Activated T-cell treated with anti-CD3 and anti-CD28 coated beads for 48 hours (primary cell): ENCODE measurements at places on chromosomes 2 and 18.

- no peak for DNase-seq
These were observed 20.8 kb upstream of the MGAT5 start for GRCh38 chr2:134232868-134233727.

- no peak for DNase-seq
These were observed 9.2 kb upstream of the KYNU start for GRCh38 chr2:142868229-142868762.

GRCh38 chr2:126774761-126775160, 118.8 kb downstream of the GYPC start:
- no peak for DNase-seq

DNA sequence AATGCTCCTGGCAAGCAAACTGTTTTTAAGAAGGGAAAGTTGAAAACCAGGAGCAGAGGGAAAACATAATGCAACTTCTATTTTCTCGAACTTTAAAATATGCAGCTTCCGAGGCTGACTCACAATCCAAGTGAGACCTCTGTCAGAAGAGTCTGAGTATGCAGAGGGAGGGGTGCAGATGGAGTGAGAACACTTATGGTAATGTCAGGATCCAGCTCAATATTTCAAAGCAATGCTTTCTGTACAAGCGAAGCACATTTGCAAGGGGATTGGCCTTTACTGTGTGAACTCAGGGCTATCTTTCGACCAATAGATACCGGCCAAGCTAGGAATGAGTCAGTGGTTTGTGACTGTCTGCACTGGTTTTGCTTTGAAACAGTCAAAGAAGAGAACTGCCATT, 242.7 kb downstream of the CNTNAP5 start:
- DNase-seq: no peak

- no peak for DNase-seq
These were observed 96.0 kb downstream of the SMAD7 start for GRCh38 chr18:48854780-48855179.

DNA sequence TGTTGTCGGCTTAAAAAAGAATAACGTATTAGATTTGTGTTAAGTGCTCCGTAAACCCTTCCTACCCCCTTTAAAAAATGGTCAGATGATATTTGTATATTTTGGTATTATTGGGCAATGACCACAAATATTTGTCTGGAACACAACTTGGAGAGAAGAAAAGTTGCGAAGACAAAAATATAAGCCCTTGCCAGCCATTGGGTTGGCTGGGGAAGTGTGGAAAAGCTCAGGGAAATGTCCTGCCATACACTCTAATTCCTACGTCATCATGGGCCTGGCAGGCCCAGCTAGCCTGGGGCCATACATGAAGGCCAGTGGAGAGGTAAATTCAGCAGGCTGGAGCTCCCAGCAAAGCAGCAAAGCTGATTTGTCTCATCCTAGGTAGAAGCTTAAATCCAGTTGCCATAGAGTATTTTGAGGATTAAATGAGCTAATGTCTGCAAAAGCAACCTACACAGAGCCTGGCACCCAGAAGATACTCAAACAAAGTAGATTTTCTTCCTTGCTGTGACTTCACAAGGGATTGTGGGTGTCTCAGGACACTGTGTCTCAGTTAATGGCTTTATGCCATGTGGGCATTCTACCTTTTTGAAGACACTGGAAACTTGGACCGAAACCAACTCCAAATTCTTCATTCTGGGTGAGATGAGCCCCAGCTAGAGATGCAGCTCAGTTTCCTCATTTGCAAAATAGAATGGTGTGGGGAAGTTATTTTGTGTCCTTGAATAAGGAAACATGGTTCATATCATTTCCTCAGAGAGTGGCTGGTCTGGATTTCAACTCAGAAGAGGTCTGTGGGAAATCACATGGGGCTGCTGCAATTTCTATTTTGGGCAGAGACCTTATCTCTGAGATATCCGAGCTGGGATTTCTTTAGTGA, 87.9 kb upstream of the MAP4K3 start:
- DNase-seq: no peak

DNA sequence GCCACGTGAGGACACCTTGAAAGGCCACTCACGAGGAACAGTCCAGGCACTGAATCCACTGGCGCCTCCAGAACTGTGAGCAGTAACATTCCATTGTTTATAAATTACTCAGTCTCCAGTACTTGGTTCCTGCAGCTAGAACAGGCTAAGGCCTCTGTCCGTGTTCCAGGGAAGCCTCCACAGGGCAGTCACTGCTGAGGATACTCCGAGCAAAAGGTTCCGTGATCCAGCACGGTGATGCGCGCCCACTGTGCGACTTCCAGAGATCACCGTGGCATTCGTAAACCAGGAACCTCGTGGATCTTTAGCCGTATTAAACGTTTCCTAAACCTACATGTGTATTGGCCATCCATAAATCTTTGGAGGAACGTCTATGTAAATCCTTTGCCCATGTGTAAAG, 51.5 kb upstream of the SALL3 start:
- DNase-seq: no peak

DNA sequence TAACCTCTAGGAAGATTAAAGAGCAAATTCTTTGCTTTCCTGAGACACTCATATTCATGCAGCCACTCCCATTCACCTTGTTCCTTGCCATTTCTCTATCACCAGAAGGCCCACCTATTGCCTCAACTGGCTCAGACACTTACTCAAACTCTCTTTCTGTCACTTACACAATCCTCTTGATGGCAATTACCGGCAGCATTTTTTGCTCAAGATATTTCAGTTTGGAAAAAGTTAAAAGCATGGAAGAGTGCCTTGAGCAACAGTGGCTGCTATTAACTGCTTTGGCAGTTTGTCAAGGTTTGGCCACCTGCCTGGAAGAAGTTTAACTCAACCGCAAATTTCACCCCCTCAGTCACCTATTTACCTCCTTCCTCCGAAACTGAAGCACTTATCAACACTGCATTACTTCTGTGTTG, 1104.0 kb upstream of the PIK3C3 start:
- DNase-seq: no peak

- DNase-seq: no peak
These were observed 336.4 kb downstream of the PARD3B start for GRCh38 chr2:204881655-204882054.

DNA sequence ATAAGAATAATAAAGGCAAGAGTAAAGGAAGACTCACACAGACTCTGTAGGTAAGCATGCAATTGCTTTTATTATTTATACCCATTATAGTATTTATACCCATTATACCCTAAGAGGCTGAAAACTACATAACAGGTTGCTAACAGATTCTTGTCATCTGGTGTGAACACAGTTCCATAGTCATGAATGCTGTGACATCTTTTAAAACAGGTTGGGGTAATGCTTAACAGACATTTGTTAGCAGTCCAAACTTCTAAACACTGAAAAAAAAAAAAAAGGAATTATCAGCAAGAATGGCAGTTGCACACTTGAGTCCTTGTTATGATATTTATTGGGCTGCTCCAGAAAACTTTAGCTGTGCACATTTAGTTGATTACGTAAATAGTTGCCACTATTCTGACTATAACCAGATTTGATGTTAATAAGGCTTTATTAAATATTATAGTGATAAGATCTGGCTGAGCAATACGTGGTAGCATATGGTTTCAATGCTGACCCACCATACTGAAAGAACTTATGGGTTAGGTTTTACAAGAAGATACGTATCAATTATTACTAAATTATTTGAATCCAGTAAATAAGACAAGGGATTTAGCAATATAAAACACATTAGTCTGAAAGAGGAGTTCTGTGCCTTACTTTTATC, 888.8 kb downstream of the LRRTM4 start:
- no peak for DNase-seq

- DNase-seq: no peak
These were observed 10.0 kb downstream of the RNF144A start for GRCh38 chr2:6927186-6927585.

GRCh38 chr2:239663364-239663924, 262.6 kb upstream of the HDAC4 start:
- no peak for DNase-seq

GRCh38 chr2:174343343-174343622, 8.5 kb downstream of the SP9 start:
- DNase-seq: no peak

DNA sequence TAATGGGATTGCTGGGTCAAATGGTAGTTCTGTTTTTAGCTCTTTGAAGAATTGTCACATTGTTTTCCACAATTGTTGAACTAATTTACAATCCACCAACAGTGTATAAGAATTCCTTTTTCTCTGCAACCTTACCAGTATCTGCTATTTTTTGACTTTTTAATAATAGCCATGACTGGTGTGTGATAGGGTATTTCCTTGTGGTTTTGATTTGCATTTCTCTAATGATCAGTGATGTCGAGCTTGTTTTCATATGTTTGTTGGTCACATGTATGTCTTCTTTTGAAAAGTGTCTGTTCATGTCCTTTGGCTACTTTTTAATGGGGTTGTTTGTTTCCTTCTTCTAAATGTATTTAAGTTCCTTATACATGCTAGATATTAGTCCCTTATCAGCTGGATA, 322.3 kb downstream of the CDH2 start:
- DNase-seq: no peak

GRCh38 chr2:28661589-28662001, 90.0 kb upstream of the PPP1CB start:
- DNase-seq: no peak

DNA sequence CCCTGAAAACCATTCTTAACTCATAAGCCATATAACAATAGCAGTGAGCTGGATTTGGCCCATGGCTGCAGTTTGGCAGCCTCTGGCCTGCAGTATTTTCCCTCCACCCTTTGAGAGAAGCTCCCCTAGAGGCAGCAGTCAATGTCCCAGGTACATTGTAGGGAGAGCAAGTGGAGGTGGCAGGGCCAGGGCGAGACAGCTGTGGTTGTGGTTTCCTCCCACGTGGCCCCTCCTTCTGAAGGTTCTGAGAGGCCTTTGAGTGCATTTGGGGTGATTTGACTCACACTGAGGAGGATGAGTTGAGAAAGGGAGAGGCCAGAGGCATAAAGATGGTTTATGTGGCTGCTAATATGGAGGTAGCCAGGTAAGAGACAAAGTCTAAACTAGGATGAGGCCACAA, 45.5 kb upstream of the LDAH start:
- peak; percentile 65 for DNase-seq

DNA sequence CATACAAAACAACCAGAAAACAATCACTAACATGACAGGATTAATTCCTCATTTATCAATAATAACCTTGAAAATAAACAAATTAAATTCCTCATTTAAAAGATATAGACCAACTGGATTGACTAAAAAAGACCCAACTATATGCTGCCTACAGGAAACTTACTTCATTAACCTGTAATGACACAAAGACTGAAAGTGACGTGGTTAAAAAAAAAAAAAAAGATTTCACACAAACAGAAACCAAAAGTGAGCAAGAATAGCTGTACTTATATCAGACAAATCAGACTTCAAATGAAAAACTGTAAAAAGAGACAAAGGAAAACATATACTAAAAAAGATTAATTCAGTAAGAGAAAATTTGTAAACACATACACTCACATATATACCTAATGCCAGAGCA, 201.2 kb downstream of the CCDC178 start:
- no peak for DNase-seq

GRCh38 chr2:172052000-172052983, 33.0 kb upstream of the DLX1 start:
- DNase-seq: no peak

- DNase-seq: no peak
These were observed 21.0 kb downstream of the INPP4A start for GRCh38 chr2:98465456-98466226.

DNA sequence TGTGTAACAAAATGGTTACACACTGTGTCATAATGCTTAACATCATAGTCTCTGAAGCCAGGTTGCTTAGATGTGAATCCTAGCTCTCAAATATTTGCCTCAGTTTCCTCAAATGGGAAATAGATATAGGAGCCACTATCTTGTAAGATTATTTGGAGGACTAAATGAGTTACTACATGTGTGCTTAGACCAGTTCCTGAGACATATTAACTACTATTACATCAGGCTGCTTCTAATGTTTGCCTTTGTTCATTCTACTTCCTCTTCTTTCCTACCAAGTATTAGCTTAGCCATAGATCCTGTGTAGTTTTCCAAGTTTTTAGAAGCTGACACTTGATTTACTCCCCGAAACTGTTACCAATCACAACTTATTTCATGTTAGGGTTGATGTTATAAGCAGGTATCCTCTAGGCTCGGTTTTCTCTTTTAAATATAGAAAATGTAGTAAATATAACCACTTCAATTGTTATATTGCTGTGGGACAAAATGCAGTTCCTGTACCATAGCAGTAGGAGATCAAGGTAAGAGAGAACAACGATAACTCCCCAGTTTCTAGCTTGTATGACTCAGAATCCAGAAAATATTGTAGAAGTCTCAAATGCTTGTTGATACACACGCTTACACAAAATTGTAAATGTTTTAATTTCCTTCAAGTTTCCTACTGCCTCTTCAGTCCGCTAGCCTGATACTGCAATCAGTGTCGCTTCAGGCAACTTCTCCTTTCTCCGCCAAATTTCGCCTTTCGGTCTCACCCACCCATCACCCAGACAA, 751 bp upstream of the DNAJC10 start:
- DNase-seq: no peak

DNA sequence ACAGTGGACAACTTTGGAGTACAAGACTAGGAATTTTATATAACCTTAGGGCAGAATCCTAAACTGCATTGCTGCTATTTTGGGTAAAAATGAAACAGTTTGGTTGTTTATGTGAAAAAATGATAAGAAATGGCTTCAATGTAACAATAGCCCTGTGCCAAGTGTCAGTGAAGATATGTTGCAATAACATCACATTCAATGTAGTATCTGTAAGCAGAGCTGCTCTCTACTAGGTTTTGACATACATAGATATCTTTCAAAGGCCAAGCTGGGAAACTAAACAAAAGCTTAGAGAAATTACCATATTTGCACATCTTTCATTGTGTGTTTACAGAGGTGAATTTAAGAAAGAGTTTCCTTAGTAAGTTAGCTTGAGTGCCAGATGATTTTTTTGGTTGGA, 135.0 kb upstream of the DOK6 start:
- DNase-seq: no peak

GRCh38 chr2:241729868-241730267, 4.6 kb upstream of the D2HGDH start:
- no peak for DNase-seq

DNA sequence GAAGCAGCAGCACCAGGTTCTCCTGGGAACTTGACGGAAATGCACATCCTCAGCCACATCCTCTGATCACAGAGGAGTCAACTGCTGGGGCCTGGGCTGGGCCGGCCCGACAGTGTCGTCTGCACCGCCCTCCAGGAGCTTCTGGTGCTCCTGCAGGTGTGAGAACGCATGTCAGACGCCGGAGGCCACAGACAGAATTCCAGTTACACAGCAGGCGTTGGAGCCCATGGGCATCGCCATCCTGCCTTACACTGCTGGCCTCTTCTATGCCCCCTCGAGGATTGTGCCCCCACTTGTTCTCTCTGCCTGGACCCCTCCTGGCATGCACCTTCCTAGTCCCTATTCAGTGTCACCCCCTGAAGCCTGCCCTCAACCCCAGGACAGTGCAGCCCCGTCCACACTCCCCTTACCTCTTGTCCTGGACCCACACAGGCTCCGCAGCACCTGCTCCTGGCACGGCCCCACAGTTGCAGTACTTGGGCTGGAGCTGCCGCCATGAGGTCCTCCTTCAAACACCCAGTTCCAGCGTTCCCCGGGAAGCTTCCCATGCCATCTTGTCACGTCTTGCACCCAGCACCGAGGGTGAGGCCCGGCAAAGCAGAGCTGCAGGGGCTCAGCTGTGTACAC, 37.5 kb downstream of the ADI1 start:
- DNase-seq: no peak
